ENCODE measurements at places on chromosomes 3 and 15.

GRCh38 chr15:76636059-76636458, 269.1 kb downstream of the SCAPER start:
- no peak for DNase-seq

GRCh38 chr15:50246631-50247030, 18.9 kb downstream of the HDC start:
- DNase-seq: no peak

DNA sequence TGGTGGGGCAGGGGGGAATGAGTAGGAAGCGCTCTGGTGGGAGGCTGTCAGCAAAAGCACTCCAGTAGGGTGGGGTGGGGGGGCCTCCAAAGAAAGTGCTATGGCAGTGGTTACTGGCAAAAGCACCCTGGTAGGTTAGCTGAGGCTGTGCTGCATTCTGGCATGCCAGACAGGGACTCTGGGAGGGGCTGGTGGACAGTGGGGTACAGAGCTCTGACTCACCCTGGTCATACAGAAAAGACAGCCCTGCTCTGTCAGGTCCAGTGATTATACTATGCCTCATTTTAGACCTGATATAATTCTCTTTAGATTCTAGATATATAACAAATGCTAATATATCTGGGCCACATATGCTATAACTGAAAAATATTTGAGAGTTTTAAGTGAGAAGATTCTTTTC, 82.8 kb upstream of the CPNE4 start:
- no peak for DNase-seq

- DNase-seq: no peak
Observed at GRCh38 chr3:136637176-136637575, 115.0 kb downstream of the STAG1 start.

DNA sequence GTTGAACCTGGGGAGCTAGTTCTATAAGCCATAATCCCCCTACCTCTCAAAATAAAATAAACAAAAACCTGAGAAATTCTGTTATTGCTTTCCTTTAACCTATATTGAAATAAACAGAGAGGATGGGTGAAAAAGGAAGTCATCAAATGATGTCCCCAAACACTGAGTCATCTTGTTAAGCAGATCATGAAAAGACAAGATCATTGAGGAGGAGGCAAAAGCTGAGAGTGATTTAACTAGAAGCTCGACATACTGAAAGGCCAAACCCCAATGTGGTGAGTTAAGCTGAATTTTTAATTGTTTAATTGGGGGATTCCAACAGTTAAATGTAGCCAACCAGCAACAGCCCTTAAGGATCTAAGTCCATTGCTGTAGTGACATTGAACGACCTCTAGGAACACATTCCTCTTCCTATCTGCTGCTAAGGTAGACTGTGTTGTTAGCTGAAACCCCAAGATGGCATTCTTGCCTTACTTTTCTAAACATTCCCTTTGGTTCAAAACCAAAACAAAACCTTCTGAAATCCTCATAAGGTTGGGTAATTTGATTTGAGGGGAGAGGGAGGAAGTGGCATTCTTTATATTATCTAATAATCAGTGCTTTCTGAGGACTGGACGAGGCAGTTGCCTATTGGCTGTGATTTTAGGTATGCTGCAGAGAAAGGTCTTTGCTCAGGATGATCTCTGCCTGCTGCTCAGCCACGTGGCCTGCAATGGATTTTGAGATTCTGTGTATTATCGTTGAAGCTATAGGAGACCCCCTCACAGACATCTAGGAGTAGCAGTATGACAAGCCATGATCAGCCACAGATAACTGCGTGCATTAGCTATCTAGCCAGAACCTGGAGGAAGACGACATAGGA, 62.7 kb upstream of the BNIP2 start:
- no peak for DNase-seq

DNA sequence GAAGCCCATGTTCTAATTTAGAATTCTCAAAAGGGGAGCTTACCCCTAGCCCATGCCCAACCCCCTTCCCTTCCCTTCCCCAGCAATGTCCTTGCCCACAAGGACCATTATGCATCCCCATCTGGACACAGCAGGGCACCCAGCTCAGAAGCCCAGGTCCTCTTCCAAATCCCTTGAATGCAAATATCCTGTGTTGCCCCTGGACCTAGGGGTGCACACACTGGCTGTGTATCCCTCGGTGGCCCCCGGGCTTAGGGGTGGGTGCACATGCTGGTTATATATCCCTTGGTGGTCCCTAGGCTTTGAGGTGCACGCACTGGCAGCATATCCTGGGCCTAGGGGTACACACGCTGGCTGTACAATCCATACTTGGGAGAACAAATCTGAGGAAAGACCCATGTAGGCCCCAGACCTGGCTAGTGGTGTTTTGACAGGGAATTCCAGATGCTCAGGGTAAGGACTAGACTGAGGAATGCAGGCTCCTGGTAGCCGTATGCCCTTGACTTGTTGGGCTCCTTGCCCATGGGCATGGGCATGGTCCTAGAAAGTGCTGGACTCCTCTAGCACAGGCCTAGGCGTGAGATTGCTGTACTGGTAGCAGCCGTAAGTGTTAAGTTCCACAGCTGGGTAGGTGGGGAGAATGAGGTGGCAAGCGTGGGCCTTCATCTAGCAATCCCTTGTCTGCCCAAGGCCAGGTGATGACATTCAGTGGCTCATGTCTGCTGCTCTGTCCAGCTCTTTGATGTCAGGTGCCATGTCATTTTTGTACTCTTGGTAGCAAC, 222.4 kb downstream of the OPA1 start:
- DNase-seq: no peak

- no peak for DNase-seq
Observed at GRCh38 chr3:197833930-197834715, 43.1 kb downstream of the LRCH3 start.

DNA sequence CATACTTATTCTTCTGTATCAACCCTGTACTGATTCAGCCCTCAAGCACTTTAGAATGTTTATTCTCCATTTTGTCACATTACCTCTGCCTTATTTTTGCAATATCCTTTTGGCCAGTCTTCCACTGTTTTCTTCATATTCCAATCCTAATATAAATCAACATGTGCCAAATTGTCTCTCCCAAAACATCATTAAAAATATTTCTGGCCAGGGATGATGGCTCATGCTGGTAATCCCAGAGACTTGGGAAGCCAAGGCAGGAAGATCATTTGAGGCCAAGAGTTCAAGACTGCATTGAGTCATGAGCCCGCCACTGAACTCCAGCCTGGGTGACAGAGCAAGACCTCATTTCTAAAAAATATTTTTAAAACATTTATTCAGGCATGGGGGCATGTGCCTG, 641.4 kb upstream of the CBLB start:
- DNase-seq: no peak

GRCh38 chr15:100918690-100919480, at the start of gene LRRK1:
TSS of gene LRRK1 (plus strand) at chr15:100919357. CDS start at chr15:100924633, 5,276 bp downstream.
- DNase-seq: no peak

DNA sequence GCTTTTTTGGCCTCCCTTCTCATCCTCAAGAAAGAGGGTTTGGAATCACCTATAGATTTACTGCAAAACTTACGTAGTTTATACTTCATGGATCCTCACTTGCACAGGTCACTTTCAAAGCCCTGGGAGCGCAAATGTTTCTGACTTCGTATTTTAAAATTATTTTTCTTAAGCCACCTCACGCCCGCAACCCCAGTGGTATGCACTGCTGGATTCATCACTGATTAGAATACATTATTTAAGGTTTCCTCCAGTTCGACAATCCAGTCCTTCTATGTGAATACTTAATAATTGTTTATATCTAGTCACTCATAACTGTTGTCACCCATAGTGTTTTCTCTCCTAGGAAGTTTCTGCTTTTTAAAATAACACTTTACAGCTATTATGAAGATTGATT, 339.9 kb downstream of the CHL1 start:
- no peak for DNase-seq

GRCh38 chr15:55289746-55290527, at the start of gene RAB27A:
TSS of gene RAB27A (minus strand) at chr15:55289813. CDS start at chr15:55234934, 54,879 bp downstream.
- DNase-seq: no peak

DNA sequence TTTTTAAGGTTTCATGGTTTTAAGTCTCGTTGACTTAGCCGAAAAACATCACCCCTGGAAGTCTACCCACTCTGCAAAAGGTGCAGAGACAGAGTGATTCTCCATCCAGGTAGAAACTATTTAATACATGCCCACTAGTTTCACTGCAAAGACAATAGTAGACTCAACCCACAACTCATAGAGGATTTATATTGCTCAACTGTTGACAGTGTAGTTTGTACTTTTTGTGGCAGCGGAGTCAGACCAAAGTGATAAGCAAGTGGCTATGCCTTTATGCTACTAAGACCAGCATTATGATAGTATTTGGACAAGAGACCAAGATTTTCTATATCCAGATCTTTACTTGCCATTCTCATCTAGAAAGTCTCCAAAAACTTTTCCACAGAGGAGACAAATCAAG, 98.8 kb upstream of the ZBTB20 start:
- DNase-seq: no peak

GRCh38 chr3:1969281-1969680, 129.4 kb upstream of the CNTN4 start:
- no peak for DNase-seq

DNA sequence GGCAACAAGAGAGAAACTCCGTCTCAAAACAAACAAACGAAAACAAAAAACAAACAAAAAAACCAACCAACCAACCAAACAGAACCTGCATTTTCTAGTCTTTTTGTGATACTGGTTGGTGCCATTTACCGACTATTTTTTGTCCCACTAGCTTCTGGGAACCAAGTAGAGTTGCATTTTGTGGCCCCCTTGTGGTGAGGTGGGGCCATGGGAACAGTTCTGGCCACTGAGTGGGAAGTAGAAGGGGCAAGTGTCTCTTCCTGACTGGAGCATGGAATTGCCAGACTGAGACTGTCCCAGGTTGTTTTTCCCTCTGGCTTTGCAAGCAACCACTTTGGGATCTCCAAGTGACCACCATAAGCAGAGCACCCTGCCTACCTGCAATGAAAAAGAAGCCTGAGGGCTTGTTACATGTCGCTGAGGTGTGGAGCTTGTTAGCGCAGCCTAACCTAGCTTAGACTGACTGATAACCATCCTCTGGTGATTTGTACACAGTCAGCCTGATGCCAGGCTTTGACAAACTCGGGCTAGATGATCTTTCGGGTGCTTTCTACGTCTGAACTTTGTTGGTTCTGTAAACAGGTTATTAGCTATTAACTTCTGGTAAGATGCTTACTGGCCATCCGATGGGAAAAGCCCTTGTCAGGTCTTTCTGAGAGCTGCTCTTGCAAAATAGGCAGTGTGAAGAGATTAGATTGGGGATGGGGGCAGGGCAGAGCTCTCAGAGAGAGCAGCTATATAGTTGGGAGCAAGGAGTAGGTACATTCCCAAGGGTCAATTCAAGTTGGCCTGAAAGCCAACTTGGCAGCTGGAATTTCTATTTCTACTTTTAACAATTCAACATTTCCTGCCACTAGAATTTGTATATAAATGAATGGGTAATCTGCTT, 172.2 kb downstream of the SSR3 start:
- no peak for DNase-seq

- DNase-seq: no peak
Observed at GRCh38 chr3:197554196-197554561, 1.6 kb downstream of the BDH1 start.

DNA sequence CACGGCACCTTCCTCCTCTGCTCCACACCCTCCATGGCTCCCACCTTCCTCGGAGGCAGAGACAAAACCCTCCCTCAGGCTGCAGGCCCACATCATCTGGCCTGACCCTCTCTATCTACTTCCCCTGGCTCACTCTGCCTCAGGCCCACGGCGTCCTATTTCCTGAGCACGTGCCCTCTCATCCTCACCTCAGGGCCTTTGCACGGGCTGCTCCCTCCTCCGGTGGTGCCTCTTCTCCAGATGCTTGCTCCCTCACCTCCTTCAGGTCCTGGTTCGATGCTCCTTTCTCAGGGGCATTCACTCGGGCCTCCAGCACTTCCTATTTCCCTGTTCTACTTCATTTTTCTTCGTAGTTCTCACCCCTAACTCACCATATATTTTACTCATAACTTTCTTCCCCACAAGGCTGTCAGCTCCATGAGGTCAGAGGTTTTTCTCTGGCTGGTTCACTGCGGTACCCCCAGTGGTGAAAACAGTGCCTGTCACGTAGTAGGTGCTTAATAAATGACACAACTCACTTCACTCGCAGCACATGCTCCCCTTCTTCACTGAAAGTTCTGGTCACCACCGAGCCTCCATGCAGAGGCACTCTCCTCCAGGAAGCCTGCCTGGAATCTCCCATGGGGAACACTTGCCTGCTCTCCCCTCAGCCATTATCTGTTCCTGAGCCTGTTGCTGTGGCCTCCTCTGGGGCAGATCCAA, 130.7 kb downstream of the WNT7A start:
- no peak for DNase-seq

DNA sequence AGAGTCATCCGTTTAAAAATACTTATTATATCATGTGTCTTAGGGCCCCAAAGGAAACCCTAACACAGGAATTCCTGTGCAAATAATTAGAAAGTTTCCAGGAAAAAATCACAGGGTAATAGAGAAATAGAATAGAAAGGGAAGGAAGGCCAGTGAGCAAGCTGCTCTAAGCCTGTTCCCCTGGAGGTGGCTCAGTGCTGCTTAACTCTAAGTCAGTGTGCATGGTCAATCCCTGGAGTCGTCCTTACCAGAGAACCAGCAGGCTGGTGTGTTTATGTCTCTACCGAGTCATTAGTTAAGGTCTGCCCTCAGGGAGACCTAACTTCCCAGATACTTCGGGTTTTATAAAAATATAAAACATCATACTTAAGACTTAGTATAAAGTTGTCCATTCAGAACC, 21.0 kb upstream of the MCF2L2 start:
- DNase-seq: no peak

- no peak for DNase-seq
Observed at GRCh38 chr3:32910954-32911353, 40.5 kb upstream of the CCR4 start.

DNA sequence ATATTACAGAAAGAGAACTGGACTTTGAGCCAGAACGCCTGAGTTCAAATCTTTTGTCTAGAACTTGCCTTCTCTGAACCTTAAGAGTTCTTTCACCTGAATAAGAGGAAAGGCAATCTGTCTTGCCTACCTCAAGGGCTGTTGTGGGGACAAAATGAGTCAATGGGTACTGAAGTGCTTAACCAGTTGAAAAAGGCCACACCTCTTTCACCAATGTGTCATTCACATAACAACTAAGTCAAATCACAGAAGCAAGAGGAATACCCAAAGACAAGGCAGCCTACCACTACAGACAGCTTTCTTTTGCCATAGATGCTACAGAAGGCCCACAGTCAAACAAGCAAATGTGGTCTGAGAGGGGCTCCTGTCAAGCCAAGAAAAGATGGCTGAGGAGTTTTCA, 39.7 kb downstream of the NBEAL2 start:
- DNase-seq: no peak

GRCh38 chr3:126750756-126751121, 46.7 kb downstream of the CHCHD6 start:
- no peak for DNase-seq

GRCh38 chr15:73983211-73983727, 8.8 kb downstream of the STOML1 start:
- no peak for DNase-seq

DNA sequence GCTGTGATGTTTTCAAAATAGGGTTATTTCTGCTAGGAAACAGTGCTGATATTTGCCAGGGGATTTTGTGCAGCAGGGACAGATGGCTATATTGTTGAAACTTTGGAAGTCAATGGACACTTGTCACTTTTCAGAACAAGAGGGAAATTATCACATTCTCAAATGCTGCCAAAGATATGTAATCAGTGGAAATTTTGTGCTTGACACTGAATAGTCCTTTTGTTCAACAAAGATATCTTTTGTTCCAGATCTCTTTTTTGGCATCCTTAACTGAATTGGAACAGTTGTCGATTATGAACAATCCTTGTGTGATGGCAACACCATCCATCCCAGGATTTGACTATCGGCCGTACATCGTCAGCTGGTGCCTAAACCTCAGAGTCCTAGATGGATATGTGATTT, 7.8 kb downstream of the CEP97 start:
- no peak for DNase-seq
